ENCODE measurements at places on chromosomes 3 and 15. TPM values are rescaled to one million over a fixed set of nuclear protein-coding genes. Genes with fewer than 3 reads are reported as not detected.

Gene SH3GL3
- total RNA-seq: 0.05 TPM

Gene NECTIN3
- total RNA-seq: 38.3 TPM

Gene SRGAP3
- 3.7 TPM for total RNA-seq

Gene DNAH12
- 0.20 TPM for total RNA-seq

Gene FGF7
- 129 TPM for total RNA-seq

Measured in cardiac ventricle fibroblast (primary cell).